ENCODE measurements at places on chromosomes 13 and 19.

- no peak for DNase-seq
These were observed 19.2 kb downstream of the UTP14C start for GRCh38 chr13:52043675-52044074.

DNA sequence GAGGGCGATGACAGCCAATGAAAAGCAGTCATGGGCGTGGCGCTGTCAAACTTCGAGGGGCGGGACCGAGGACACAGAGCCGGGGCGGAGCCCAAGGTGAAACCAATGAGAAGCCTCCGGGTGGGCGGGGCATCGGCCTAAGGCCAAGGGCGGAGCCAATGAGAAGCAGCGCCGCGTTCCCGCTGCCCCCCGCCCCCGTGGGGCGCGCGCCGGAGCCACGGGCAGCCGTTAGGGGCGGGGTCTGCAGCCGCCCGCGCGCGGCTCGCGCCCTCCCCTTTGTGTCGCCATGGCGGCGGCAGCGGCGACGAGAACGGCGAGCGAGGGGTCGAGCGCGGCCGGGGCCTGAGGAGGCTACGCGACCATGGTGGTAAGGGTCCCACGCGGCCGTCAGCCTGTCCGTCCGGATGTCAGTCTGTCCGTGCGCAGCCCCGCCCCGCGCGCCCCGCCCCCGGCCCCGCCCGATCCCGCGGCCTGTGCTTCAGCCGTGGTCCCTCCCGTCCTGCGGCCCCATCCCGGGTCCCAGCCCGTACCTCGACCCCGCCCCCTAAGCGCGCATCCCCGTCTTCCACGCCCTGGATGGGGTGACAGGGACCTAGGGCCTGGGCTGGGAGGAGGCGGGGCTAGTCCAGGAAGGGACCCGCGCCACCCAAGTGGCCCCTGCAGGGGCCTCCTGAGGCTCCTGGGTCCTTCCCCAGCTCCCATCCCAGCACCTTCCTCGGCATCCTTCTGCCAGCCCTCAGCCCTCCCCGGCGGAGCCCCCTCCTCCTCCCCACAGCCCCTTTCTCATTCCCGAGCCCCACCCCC, at the start of gene ARHGAP33:
Gene ARHGAP33 (plus strand): TSS at position 267 of the 804 bp plus-strand sequence. CDS start 95 bp downstream, at position 362.
- peak; percentile 88 for DNase-seq

GRCh38 chr13:30819136-30819888, 84.0 kb downstream of the ALOX5AP start:
- DNase-seq, result no peak

DNA sequence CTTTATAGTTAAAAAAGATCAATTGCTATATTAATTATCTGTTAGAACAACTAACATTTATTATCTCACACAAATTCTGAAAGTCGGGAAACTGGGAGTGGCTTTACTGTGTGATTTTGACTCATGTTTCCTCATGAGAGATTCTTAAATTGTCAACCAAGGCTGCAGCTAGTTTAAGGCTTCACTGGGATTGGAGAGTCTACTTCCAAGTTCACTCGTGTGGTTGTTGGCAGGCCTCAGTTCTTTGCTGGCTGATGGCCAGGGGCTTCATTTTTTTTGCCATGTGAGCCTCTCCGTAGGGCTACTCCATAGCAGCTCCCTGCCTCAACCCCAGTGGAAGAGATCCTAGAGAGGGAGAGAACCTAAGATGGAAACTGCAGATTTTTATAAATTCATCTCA, 24.5 kb upstream of the LPAR6 start:
- no peak for DNase-seq

DNA sequence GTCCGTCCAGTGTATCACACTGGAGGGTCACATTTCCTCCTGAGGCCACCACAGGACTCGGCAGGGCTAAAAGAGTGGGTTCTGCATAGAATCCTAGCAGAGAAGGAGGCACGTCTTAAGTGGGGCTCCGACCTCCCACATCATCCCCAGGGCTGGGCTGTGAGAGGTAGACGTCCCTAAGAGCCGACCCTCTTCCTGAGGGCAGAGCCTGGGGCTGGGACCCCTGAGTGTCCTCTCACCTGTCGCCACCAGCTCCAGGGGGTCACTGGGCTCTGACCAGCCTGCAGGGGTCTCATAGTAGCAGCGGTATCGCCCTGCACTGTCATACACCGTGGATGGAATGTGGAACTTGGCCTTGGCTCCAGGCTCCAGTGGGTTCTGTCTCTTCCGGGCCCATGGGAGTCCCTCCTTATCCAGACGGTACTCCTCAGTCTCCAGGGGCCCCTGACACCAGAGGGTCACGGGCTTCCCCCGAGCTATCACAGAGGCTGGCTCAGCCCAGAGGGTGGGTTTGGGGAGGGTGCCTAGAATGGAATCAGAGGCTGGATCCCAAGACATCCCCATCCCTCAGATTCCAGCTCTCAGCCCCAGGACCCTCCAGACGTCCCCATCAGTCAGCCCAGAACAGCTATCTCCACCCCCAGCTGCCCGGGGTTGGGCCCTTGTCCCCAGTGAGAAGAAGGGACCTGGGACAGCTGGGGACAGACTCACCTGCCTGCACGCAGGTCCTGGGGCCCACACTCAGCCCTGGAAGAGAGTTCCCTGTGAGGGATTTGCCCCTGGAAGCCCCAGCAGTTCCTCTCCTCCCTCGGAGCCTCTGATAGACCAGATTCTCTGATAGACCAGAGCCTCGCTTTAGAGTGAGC, 590 bp downstream of the LILRB5 start:
- no peak for DNase-seq

- DNase-seq, result no peak
These were observed 2.2 kb upstream of the PDE4A start for GRCh38 chr19:10418235-10418484.

DNA sequence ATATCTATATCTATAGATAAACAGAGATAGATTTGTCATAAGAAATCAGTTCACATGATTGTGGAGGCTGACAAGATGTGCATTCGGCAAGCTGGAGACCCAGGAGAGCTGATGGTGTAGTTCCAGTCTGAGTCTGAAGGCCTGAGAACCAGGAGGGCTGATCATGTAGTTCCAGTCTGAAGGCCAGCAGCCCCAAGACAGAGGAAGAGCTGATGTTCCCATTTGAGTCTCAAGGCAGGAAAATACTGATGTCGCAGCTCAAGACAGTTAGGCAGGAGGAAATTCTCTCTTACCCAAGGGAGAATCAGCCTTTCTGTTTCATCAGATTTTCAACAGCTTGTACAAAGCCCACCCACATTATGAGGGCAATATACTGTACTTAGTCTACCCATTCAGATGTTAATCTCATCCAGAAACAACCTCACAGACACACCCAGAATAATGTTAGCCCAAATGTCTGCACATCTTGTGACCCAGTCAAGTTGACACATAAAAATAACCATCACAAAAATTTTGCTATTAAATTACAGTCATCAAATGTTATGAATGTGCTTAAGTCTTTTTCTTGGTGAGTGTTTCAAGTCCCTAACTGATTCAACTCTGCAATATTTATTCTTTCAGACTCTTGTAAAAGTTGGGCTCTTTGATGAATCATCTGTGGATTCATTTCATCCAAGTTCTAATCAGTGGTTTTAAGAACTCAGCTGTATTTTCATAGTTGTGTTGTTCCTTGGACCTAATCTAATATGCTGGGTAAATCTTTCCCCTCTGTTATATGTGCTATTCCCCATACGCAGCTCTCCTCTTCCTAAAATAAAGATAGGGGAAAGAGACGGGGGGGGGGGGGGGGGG, 22.7 kb upstream of the LRCH1 start:
- DNase-seq, result no peak

DNA sequence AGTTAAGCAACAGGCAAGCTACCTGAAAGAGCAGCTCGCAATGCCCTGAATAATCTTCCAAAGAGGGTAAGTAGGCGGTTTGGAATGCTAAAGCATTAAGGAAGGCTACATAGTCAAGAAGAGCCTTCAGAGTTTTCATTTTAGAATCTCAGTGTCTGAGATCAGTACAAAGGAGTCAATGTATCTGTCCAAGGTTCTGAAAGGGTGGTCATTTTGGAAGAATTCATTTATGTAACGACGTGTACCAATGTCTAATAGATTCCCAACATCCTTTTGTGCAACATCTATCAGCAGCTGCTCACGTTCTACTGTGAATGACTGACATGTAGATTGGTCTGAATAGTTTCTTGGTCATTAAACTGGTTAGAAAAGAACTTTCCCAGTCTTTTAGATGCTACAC, 15.2 kb downstream of the ZNF665 start:
- no peak for DNase-seq

DNA sequence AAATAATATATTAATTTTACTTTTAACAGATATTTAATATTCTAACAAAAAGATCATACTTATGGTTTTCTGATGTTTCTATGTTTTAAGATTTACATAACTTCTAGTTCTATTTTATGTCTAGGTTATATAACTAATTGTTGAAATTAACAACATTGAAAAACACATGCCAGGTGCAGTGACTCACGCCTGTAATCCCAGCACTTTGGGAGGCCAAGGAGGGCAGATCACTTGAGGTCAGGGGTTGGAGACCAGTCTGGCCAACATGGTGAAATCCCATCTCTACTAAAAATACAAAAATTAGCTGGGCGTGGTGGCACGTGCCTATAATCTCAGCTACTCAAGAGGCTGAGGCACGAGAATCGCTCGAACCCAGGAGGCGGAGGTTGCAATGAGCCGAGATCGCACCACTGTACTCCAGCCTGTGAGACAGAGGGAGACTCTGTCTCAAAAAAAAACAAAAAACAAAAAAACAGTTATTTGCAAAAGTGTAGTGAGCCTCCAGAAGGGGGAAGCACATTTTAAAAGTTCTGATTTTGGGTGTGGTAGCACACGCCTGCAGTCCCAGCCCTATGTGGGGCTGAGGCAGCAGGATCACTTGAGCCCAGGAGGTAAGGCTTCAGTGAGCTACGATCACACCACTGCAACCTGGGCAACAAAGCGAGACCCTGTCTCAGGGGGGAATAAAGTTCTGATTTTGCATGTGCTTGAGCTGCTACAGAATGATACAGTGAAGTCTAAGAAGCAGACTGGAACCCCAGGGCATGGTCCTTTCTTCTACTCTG, 18.7 kb downstream of the MIPEP start:
- DNase-seq, result no peak

GRCh38 chr19:4120559-4121272, 3.2 kb downstream of the MAP2K2 start:
- peak; percentile 61 for DNase-seq

- DNase-seq, result no peak
These were observed 61.2 kb downstream of the ZAR1L start for GRCh38 chr13:32253911-32254399.

DNA sequence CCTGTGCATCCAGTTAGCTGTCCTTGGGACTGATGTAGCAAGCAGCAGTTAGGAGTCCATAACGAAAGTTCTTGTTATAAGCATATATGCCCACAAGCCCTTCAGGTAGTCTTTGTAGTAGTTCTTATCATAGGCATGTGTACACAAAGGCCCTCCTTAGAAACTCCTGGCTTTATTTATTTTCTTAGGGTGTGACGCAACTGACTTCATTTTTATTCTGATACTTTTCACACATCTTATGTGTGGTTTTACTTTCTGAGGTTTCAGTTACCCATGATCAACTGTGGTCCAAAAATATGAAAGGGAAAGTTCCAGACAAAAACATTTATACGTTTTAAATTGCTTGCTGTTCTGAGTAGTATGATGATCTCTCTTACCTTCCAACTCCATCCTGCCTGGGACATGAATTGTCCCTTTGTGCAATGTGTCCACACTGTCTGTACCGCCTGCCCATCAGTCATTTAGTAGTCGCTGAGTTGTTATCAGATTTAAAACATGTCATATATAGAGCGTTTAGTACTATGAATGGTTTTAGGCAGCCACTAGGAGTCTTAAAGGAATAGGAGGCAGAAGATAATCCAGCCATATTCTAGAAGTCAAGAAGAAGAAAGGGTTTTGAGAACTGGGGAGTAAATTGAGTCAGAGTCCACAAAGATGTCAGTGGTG, 19.4 kb downstream of the GPC5 start:
- no peak for DNase-seq

DNA sequence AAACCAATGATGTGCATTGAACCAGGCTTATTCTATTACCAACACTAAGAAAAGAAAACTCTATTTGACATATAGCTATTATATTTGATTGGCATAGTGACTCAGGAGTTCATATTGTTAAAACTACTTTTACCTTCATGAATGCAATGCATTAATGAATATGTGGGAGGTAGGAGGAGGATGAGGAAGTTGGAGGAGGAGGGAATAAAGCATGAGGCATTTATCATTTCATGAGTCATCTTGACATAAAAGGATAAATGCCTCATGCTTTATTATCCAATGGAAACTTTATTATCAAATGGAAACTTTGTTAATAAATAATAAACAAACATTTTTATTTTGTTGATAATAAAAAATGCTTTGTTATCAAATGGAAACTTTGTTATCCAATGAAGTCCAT, 116.5 kb downstream of the SPRY2 start:
- no peak for DNase-seq

GRCh38 chr13:38386421-38386820, 36.8 kb downstream of the UFM1 start:
- DNase-seq, result no peak

- no peak for DNase-seq
These were observed 1.1 kb downstream of the ARL11 start for GRCh38 chr13:49629196-49629938.

- DNase-seq, result no peak
These were observed at the start of gene ANKLE1 for GRCh38 chr19:17281391-17282304. Gene ANKLE1 (plus strand): TSS chr19:17281901. CDS start chr19:17281921, 20 bp downstream.

GRCh38 chr13:41562083-41562482, 104.7 kb downstream of the RGCC start:
- no peak for DNase-seq

- no peak for DNase-seq
These were observed 43.9 kb downstream of the ZNF730 start for GRCh38 chr19:23160766-23161165.

GRCh38 chr13:98706446-98707110, 45.9 kb downstream of the SLC15A1 start:
- no peak for DNase-seq

- DNase-seq, result no peak
These were observed 10.1 kb upstream of the TIMM44 start for GRCh38 chr19:7953576-7953975.

Measured in SW 1271 (cell line).